ENCODE measurements at places on chromosomes 4 and X.

GRCh38 chr4:101229116-101229515, 118.2 kb downstream of the PPP3CA start:
- DNase-seq = no peak

DNA sequence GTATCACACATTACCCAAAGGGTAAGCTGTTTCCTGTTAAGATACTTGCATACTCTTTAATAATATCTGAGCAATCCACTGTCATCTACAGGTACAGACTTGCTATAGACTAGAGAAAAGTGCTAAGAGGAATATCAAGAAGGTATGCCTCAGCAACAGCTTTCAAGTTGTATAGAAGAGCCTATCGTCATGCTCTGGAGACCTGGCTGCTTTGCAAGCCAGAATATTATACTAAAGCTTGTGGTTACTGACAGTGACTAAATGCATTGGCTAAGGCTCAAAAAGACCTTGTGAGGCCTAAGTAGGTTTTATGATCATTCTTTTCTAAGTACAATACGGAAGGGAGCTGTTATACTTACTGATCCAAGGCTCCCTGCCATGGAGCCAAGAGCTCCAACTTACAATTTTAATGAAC, 11.3 kb downstream of the LAMP2 start:
- DNase-seq = no peak

DNA sequence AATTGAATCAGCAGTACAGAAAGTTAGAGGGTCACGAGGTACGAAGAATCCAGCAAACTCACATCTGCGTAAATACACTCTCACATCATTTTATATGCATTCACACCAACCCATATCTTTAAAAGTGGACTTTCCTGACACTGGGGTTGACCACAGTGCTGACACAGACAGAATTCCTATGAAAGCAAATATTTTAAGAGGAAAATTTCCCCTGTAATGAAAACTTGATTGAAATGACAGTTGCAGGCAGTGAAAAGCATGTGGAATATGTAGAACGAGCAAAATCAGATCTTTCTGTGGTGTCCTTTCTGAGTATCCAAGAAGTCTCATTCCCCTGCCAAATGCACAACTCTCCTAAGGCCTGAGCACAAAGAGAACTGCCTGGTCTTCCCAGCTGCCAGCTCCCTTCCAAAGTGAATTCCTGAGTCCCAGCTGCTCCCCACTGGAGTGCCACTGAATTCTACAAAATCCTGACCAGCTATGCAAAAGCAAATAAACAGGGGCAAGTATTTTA, 50.5 kb upstream of the FAM9C start:
- no peak for DNase-seq

DNA sequence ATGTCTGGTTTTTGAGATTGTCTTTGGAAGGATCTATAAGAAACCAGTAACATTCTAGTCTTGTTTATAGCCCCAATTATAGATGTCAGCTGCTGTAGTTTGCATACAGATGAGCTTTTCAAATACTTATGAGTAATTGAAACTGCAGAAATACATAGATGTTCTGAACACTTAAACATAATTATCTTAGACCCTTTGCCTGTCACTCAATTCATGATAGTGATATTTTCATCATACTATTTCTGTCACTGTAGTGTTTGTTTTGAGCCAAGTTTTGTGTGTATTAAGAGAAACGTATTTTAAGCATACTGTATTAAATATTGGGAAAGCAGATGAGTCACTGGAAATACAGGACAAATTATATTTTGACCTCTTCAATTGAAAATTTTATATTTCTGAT, 69.8 kb upstream of the SMARCA5 start:
- no peak for DNase-seq

DNA sequence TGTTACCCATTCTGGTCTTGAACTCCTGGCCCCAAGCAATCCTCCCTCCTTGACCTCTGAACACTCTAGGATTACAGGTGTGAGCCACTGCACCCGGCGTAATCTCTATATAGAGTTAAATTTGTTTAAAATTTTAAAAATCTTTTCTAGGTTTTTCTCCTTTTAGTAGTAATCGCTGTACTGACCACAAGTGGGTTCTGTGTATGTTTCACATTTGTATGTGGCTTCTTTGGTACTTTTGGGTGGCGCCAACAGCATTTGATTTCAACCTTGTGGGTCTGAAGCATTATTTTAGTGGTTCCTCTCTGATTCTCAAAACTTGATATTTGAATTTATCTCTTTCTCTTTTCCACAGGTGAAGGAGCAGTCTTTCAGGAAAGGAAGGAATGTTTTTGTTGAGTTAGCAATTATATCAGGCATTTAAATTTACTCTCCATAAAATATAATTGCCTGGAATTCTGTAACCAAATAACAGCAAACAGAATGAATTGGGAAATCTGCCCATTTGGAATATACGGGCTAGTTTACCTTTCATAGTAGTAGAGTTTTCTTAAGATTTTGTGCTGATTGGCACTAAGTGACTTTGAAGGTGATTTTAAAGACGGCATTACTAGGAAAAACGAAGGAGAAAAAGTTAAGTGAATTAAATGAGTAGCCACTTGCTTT, 29.5 kb downstream of the ARHGAP10 start:
- no peak for DNase-seq

GRCh38 chr4:156100651-156101050, 147.0 kb upstream of the CTSO start:
- DNase-seq = no peak

DNA sequence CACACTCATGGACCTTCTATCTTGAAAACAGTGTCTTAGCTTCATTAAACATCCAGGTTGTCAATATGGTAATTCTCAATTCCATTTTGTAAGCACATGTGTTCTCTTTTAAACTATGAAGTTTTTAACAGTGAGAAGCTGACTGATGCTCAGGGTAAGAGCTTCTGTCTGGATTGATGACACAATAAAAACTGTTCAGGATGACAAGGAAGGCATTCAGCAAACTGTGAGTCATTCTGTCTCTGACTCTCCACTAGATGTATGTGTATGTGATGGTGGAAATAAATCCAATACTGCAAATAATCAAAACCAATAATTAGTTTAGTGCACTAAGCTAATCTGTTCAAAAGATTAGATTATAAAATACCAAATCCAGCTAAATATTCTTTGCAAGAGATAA, 115.3 kb upstream of the ARX start:
- no peak for DNase-seq

DNA sequence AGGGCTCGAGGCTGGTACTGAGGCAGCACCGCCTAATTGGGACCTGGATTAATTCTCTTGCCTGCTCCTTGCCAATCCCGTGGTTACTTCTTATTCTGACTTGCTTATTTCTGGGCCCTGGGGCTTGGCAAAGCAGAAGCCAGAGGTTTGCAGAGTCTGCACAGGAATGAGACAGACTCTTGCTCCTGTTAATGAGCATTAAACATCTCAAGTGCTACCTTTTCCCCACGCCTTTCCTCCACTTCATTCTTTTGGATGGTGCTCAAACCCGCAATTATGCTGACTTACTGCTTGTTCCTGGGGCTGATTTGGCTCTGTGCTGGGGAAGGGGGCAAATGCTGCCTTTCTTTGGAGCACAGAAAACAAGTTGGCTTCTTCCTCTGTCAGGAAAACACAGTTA, 16.5 kb upstream of the STOX2 start:
- DNase-seq = no peak

DNA sequence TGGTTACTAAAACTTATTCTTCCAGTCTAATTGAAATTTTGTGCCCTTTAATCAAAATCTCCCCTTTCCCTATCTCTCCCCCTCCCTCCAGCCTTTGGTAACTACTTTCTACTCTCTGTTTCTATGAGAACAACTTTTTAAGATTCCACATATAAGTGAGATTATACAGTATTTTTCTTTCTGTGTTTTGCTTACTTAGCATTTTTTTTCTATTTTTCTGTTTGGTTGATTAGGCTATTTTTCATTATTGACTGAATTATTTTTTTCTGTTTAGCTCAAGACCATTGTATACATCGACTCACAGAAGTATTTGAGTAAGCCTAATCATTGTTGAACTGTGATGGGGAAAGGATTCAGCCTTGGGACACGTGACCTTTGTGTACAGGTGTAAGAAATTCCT, 116.4 kb downstream of the PHEX start:
- DNase-seq = no peak

- DNase-seq = no peak
These were observed 103.9 kb downstream of the MAML3 start for GRCh38 chr4:140049849-140050637.

GRCh38 chr4:1756893-1757779, 35.8 kb downstream of the TACC3 start:
- no peak for DNase-seq

GRCh38 chr4:54568184-54568583, 89.6 kb upstream of the KIT start:
- no peak for DNase-seq

DNA sequence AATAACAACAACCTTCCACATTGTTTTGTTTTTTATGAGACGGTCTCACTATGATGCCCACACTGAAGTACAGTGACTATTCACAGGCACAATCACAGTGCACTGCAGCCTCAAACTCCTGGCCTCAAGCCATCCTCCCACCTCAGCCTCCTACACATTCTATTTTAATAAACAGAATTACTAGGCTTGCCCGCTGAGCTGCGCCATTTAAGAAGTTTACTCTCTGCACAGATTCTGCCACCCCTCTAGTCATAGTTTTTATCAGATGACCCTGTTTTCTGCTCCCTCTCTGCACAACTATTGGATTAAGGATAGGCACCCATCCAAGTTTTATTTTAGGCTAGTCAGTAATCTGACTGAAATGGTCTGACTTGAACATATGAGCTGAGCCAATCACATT, 11.3 kb upstream of the COX18 start:
- DNase-seq = no peak

DNA sequence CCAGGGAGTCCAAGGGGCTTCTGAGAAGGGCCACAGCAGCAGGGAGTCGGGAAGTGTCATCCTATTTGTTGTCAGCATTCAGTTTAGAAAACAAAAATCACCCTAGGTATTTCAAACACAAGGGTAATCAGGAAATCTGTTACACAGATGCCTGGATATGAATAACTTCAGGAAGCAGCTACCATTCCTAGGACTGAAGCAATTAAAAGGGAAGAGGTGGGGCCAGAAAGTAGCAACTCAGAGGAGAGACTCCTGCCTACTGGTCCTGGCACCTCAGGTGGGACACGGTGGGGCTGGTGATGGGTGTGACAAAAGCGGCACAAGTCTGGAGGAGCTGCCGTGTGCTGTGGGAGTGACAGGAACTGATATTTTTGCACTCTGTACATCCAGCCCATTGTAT, 107.9 kb downstream of the PDGFRA start:
- DNase-seq = no peak

DNA sequence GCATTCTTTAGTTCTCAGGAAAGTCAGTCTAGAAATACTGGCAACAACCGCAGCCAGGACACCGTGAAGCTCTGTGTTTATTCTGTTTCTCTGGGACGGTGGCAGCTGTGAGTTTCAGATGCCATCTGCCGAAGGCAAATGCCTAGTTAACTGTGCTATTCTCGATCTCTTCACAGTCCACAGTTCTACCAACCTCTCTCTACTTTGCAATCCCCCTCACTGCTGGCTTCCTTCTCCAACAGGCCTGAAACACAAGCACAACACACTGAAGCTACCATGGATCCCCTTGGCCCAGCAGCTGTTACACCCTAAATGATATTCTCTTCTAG, 118.8 kb downstream of the ZNF827 start:
- DNase-seq = no peak

DNA sequence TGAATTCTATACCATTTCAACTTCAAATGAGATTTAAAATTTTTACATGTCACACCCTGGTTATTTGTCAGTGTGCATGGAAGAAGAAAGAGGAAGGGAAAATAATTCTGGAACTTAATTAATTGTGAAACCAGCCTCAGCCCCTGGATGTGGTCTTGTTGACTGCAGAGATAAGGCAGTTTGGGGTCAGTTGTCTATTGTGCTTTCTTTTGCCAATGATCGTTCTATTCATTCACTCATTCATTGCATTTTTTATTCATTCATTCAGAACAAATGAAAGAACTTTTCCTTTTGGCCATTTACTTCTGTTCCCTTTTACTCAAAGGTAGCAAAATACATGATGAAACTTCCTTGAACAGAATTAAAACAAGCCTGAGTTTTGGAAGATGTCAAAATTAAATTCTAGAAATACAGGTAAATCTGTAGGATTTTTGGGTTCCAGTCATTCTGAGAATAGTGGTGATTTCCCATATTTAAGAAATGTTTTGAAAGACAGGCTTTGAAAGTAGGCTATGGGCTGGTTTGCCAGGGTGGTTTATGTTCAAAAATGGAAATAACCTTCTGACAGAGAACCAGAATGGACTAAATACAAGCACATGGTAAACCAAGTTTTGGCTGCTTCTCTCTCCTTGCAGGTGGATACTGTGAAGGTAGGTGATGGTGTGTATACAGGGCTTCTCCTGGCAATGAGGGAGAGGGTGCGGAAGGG, 35.7 kb downstream of the PARM1 start:
- no peak for DNase-seq

GRCh38 chrX:9737363-9737762, 28.3 kb downstream of the GPR143 start:
- no peak for DNase-seq

GRCh38 chr4:155768370-155768769, 9.5 kb downstream of the GUCY1B1 start:
- no peak for DNase-seq

DNA sequence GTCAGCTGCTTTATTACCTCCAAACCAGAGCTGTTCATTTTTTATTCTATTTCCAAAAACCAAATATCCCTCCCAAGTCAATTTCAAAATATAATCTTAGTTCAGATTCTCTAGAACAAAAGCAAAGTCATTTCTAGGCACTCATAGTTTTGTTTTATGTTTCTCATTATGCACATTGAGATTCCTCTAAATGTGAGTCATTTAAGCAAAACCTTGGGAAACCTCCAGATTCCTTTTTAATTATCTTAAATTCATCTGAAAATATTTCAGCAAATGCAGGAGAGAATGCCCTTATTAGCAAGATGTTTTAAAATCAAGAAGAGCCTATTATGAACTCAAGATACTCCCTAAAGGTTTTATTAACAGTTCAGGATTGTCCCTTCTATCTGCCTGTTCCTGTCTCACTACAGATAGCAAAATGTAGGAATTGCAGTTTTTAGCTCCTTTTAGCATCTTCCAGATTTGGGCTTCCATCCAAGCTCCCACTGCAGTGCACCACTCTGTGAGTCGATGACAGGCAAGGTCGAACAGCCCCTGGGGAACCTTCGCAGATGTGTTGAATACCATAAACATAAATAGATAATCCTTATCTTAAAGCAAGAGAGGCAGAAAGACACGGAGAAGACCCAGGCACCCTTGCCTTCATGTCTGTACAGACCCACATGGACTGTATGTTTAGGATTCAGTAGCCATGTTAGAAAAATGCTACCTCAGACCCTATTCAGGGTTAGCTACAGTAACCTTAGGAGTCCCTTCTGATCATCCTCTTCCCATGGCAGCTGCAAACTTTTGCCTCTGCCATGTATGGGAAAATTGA, 11.3 kb upstream of the SLC9A7 start:
- no peak for DNase-seq

DNA sequence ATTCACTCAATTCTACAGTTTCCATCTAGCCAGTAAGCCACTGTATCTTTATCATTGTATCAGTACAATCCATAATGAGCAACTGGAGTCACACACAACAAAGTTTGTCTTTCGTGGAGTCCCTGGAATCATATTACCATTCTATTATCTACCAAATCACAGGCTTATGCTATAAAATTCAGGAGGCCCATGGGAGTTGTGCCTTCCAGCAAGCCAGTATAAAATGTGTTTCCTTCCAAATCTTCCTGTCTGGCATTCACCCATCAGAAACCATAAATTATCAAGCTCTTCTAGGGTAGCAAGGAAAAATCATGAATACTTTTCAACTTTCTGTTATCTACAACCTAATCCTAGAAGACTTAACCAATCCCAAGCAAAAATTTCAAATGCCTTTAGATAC, 1383.3 kb upstream of the PCDH7 start:
- no peak for DNase-seq

GRCh38 chr4:138406876-138407275, 164.7 kb upstream of the SLC7A11 start:
- no peak for DNase-seq

Data from bone marrow (tissue), 2 donors.